Parietal lobe (tissue), 2 donors: ENCODE measurements at places on chromosomes 1 and 21. TPM values are rescaled to one million over a fixed set of nuclear protein-coding genes. Genes with fewer than 3 reads are reported as not detected.

The FAM78B gene
- total RNA-seq = 16.3 TPM

The C1orf116 gene
- under 0.01 TPM for total RNA-seq

The INKA2 gene
- total RNA-seq = 2.8 TPM

The ADAM30 gene
- not detected for total RNA-seq

The RPE65 gene
- 0.31 TPM for total RNA-seq

The ADGRB2 gene
- 103 TPM for total RNA-seq

The ANKRD45 gene
- total RNA-seq = 21.3 TPM

The AGL gene
- total RNA-seq = 45.4 TPM

The GNAT2 gene
- total RNA-seq = not detected

The CLDN17 gene
- total RNA-seq = not detected

The SIKE1 gene
- 93.0 TPM for total RNA-seq

The LHX8 gene
- 0.31 TPM for total RNA-seq
